Activated CD4-positive, alpha-beta T cell treated with anti-CD3 and anti-CD28 coated beads, Interleukin-2, amount 50 U/mL, for 1 hour (primary cell): ENCODE measurements at places on chromosomes 7 and 10.
A peak's percentile ranks its signal among the peaks of the same experiment; 100 is the strongest.

GRCh38 chr7:12801107-12801506 is 113.7 kb downstream of the ARL4A start:
- DNase-seq: no peak

- peak; percentile 35 for DNase-seq
Observed at GRCh38 chr7:39453743-39454355, 112.4 kb upstream of the YAE1 start.

DNA sequence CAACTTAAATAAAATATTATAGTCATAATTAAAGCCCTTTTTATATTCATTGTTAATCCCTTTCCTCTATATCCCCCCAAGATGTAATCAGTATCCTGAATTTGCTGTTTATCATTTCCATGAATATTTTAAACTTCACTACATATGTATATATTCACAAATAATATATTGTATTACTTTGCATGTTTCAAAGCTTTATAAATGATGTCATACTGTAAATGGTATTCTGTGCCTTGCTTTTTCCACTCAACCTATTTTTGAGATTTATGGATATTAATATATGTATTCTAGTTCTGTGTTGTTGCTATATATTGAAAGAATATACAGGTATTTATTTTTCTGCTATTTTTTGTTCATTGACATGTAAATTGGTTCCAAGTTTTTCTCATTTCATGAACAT is 173.1 kb downstream of the CCDC71L start:
- no peak for DNase-seq

- DNase-seq: no peak
Observed at GRCh38 chr7:101896316-101896715, 78.9 kb downstream of the CUX1 start.

DNA sequence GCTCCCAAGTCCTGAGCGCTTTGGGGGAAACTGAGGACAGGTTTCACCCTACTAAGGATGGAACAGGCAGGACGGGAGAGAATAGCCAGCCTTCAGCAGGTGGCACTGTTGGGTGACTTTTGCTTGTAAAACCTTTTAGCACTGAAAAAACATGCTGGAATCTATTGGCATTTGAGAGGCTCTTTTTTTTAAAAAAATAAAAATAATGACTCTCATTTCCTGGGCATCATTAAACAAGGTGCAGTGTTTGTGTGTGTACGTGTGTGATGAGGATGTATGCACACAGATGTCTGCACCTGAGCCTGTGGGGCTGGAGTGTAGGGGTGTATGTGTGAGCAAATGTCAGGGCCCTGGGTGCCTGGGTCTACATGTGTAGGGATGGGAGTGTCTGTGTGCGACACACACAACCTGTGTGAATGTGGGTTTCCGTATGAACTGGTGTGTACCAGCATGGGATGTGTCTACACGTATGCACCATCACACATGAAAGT is 177.9 kb downstream of the RPS24 start:
- DNase-seq: peak; percentile 13

DNA sequence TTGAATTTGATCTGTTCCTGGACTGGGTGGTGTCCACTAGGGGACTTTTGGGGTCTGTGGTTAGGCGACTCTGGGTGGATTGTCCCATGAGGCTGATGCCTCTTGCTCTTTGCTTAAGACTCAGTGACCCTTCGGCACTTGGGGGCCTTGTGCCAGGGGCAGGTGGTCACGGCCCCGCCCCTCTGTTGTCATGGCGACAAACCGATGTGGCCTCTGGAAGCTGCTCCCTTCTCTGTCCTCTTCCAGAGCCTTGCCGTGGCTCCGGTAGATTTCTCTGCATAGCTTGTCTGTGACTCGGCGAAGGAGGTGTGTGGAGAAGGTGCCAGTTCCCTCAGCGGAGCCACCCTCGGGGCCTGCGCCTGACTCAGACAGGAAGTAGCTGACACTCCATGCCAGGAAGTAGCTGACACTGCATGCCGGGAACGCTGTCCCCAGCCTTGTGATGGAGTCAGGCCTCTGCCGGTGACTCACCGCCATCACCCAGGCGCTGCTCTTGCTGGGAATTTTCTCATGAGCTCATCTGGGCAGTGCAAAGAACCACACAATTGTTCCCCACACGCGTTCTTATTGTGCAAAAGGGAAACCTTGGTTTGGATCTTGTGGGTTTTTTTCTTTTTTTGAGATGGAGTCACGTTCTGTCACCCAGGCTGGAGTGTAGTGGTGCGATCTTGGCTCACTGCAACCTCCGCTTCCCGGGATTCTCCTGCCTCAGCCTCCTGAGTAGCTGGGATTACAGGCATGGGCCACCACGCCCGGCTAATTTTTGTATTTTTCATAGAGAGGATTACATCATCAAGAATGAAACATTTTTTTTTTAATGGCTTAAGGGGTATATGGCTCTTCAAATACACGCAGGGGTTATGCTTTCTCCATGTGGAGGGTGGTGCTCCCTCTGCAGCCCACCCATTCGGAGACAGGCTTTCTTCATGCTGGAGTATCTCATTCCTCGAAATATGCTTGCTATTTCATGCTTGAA is 72.6 kb downstream of the PFKFB3 start:
- DNase-seq: peak; percentile 83

DNA sequence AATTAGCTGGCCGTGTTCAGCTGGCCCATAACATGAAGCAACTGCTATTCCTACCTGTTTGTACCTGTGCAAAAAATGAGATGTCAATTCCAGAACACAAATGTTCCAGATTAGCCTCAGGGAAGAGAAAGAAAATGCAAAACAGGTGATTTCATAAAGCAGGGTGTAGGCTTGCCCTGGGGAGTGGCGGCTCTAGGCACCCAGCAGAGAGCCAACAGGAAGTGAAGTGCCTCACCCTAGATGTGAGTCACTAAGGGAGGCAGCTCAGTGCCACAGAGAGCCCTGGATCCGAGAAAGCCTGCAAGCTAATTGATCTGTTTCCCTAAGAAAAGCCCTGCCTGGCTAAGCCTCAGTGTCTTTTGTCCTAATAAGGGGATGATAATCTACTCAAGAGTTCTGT is 240.0 kb downstream of the ARHGAP21 start:
- no peak for DNase-seq

DNA sequence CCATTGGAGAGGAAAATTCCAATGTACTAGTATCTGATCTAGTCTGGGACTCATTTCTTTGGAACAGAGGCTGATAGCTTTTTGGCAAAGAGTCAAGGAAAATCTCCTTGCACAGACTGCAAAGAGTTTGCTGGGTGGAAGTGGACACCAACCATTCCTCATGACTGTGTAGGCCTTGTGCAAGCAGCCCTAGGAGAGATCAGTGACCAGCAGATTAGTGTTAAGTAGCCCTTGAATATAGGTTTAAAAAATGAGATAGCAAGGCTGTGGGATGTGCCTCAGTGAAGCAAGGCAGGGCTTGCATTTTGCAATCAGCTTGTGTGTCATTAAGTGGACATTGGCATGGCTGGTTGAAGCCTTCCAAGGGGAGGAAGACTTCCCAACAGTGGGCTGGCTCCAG is 341.6 kb downstream of the PLXNA4 start:
- no peak for DNase-seq

- DNase-seq: no peak
Observed at GRCh38 chr7:7099584-7100014, 82.7 kb upstream of the C1GALT1 start.

GRCh38 chr10:14282276-14282675 is 48.4 kb downstream of the FRMD4A start:
- DNase-seq: no peak

GRCh38 chr10:37236093-37236492 is 110.7 kb downstream of the ANKRD30A start:
- DNase-seq: no peak

DNA sequence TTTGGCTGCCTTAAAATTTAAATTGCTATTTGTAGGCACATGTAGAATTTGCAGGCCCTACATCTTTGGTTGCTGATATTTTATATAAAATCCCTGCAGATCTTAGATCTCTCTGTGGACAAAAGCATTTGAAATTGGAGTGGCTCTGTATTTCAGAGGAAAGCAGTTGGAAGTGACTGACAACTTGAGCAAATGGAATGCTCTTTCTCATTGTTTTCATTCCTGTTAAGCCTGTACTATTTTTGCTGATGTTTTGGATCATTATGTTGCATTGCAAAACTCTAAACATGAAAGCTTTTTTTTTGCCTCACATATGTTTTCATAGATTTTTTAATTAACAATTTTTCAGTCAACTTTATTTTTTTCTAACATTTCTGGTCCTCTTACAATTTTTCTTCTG is 251.2 kb upstream of the MDFIC start:
- DNase-seq: no peak

- no peak for DNase-seq
Observed at GRCh38 chr10:29756451-29756850, 121.7 kb upstream of the SVIL start.

GRCh38 chr10:101292194-101293006 is 61.6 kb upstream of the BTRC start:
- no peak for DNase-seq

DNA sequence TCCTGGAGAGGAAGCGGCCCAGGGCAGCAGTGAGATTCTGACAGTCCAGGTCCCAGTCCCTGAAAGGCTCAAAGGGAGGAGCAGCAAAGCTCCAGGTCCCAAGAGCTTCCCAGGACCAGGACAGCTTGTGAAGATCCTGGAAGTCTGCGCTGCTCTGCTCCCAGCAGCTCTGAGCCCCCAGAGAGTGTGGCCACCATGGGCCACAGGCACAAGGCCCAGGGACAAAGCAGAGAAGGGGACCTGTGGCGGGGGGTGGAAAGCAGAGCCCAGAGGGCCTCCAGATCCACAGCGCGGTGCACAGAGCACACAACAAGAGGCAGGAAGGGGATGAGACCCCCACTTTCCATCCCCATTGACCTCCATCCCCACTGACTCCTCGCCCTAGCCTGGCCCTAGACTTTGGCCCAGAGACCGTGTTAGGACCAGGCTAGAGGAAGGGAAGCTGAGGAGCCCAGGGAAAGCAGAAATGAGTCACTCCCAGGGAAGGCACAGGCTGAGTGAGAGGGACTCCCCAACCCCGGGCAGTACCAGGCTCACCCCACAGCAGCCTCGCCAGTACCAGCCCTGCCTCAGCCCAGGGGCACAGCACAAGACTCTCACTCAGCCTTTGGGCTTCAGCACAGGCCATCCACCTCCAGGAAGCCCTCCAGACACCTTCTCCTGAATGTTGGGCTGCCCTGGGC is 75.5 kb downstream of the GRID1 start:
- no peak for DNase-seq

- no peak for DNase-seq
Observed at GRCh38 chr10:46288601-46289206, 1.9 kb downstream of the ANTXRL start.

DNA sequence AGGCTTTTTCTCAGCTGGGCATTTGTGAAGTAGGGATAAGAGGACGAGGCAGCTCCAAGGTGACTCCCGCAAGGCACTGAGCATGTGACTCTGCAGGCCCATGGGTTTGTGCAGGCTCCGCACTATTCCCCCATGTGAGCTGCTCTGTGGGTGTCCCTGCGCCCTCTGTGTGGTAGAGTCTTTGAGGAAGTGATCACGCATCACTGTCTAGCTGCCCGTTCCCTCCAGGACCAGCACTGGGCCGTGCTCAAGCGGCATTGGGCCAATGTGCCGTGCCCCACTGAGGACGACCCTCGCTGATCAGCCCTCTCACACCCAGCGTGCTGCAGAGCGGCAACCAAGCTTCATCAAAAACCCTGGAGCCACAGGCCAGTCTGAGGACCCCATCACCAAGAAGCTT is 7.5 kb downstream of the PRKAG2 start:
- no peak for DNase-seq

GRCh38 chr10:89792187-89792586 is 90.8 kb downstream of the KIF20B start:
- DNase-seq: no peak

DNA sequence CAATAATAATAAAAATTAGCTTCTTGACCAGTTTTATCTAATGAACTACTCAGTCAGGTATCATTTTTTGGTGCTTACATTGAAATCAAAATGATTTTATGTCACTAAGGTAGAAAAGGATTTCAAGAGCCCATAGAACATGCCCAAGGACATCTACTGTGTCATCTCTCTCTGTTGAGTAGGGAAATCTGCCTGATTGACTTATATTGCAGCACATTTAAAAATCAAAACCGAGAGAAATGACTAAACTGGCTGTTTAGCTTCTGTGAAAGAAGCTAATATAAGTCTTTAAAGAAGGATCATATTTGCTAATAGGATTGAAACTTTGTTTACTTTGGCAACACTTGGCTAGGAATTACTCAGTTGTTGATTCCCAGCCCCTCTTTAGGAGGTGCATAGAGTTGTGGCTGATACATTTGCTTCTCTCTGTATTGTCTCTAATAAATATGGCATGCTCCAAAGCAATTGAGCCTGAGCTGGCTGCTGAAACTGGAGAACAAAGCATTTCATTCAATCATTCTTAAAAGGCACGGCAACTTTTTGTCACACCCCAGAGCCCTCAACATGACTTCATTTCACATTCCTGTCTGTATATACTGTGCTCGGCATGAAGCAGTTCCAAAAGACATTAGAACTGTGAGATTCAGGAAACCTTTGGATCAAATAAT is 1096.9 kb upstream of the POT1 start:
- DNase-seq: no peak

- no peak for DNase-seq
Observed at GRCh38 chr10:50981904-50982303, 92.4 kb upstream of the PRKG1 start.

DNA sequence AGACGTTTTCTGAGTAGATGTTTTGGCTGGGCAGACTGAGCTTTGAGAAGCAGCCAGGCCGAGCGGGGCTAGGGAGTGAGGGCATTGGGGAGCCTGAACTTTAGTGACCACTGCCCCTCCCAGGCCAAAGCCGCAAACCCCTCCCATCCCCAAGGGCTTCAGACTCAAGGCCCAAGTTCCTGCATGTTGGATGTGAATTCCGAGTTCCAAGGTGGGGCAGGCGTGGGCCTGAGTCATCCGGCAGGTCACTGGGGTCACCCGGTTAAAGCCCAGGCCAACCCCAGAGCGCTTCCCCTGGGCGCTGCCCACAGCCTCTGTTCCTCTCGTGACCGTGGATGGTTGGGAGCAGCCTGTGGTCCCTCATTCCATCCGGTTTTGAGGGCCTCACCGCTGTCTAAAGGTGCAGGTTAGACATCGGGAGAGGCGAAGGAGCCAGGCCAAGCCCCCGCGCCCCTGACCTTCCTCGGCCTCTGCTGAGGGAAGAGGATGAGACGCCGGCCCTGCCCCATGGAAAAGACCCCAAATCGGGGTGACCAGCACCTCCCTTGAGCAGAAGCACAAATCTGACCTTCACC is 6.9 kb upstream of the PDGFA start:
- DNase-seq: no peak

GRCh38 chr10:97320480-97321031 is 1.5 kb downstream of the FRAT1 start:
- peak; percentile 18 for DNase-seq

DNA sequence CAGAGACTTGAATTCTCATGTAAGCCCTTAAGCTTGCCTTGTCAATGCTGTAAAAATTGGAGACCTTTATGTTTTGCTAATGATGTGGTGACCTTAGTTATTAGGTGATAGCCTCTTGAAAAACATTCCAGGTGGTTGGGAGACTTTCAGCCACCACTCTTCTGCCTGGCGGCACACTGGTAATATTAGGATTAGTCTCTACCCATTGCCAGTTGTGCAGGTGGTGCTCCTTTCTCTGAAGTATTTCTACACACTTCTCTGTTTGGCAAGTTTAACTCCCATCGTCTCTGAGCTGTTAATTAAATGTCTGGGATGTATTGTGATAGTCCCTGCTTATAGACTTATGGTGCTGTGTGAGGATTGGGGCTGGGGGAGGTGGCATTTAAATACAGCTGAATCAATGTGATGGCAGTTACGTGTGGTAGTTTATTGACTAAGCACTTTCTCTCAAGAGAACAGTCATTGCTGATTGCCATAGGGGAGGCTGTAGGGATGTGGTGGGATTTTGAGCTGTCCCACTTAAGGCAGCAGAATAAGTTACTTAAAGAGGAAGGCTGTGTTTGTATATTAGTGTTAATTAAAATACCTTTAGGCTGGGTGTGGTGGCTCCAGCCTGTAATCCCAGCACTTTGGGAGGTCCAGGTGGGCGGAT is 61.7 kb downstream of the DAGLB start:
- DNase-seq: no peak
